ENCODE measurements at places on chromosomes 12 and 14.

GRCh38 chr12:132108211-132108832 lies 35.8 kb downstream of the DDX51 start:
- no peak for DNase-seq

DNA sequence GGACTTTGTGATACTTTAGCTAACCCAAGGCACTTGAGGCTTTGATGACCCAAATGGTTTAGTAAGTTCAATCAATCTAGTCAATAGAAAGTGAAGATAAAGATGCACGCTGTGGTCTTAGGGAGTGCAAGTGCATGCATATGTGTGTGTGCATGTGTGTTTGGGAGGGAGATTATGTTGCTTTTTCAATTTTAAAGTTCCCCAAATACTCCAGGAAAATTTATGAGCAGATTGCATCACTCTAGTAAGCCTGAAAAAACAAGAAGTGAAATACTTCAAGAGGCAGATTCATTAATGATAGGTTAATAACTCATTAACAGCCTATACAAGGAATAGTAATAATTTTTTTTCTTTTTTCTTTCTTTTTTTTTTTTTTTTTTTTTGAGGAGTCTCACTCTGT lies 12.4 kb upstream of the SIX1 start:
- no peak for DNase-seq

- DNase-seq = no peak
Measured at GRCh38 chr12:31736472-31736871, 7.7 kb upstream of the AMN1 start.

GRCh38 chr12:113298861-113299545 lies 35.9 kb downstream of the SLC8B1 start:
- DNase-seq = no peak

DNA sequence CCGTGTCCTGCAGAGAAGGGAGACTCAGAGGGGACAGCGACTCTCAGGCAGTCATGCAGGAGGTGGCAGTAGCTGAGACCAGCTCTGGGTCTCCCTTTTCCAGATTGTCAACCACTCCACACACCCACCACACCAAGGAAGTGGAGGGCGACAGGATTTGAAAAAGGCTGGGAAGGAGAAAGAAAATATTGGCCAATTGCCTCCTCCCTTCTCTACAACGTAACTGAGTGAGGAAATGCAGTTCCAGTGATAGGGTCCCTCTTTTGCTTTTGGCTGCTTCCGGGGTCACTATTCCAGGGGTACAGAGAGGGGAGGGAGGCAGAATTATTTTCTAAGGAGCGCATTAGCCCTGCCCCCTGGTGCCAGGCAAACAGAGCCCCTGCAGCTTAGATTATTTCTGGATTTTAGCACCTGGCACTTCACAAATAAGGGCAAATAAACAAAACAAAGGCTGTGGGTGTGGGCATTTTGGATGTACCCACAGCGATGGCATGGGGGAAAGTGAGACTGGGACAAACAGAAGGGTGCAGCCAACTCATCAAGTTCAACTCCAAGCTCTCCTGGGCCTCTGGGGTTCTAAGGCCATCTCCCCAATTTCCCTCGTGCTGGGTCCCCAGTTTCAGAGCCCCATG lies 20.4 kb downstream of the ASB2 start:
- DNase-seq = no peak

DNA sequence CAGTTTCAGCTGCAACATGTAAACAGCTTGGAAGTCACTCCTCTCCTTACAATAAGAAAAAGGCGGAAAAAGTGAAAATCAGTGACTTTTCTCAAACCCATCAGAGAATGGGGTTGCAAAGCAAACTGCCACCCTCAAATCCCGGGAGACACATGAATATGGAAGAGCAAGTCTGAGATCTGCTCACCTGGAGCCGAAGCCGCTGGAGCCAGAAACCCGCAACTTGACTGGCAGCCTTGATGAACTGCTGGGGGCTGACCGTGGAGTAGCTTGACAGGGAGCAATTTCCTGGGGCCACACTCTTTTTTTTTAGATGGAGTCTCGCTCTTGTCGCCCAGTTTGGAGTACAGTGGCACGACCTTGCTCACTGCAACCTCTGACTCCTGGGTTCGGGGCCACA lies 208.2 kb downstream of the KIF26A start:
- no peak for DNase-seq

DNA sequence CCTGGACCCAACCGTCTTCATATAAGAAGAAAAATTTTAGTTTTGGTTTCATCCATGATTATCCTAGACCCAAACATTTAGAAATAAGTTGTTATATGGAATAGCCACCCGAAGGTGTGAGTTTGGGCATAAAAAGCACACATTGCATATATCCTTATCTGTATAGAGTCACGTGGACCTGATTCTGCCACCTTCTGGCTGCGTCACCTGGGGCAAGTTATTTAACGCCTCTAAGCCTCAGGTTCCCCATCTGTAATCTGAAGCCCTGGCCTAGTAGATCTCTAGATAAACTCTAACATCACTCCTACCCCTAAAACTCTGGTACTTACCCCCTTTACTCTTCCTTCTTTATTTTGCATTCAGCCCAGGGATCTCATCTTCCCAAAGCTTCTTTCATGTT lies 14.3 kb upstream of the KRT5 start:
- DNase-seq = no peak

DNA sequence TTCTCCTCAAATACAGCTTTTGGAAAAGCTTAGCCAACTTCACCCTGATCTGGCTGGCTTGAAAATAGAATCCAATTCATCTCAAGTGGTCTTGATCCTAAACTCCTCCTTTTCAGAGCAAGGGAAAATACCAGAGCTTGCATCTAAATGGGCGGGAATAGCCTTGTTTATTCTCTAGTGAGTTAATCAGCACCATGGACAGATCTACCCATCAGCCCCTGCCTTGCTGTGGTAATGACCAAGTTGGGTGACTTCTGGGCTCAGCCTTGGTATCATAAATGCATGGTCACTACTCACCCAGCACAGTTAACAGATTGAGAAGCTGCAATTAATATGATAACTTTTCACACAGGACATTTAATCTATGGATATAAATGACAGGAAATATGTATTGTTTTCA lies 196.6 kb downstream of the GLT1D1 start:
- DNase-seq = no peak

- DNase-seq = no peak
Measured at GRCh38 chr14:101948666-101949216, 15.6 kb upstream of the DYNC1H1 start.

DNA sequence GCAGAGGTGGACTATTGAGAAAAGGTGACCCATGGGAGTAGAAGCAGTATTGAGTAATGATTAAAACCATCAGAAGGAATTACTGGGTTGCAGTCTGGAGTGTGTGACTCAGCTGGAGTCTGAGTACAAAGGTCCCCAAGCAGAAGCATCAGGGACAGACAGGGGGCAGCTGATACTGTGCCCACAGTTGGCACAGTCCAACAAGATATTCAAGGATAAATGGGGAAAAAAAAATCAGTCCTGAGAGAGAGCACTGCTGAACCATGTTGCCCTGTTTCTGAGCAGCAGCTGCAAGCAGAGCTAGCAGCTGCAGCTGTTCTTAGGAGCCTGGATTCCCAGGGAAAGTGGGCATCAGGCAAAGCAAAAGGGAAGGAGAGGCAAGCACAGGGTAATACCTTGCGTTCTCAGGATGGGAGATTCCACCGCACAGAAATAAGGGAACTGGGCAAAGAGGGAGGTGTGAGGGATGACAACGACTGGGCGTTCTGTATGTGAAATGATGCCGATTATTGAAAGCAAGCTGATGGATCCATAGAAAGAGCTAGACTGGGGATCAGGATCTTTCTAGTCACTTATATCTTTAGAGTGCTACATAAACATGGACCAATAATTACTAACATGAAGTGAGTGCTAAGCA lies 17.7 kb downstream of the NEUROD4 start:
- no peak for DNase-seq

DNA sequence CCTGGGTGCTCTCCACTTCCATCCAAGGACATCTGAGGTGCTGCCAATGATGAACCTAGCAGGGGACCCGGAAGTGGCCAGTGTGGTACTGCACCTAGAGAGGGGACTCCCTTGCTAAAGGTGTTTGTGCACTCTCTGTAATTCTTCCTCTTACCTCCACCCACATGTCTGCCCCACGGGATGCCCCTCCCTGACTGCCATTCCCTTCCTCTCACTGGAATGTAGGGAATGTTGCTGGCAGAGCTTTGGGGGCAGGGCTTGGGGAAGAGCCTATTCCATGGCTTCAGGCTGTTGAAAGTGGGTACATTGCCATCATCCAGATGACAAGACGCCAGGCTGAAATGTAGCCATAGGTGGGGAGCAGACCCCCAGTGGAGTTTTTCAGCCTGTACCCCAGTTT lies 153.2 kb downstream of the SMOC1 start:
- no peak for DNase-seq

DNA sequence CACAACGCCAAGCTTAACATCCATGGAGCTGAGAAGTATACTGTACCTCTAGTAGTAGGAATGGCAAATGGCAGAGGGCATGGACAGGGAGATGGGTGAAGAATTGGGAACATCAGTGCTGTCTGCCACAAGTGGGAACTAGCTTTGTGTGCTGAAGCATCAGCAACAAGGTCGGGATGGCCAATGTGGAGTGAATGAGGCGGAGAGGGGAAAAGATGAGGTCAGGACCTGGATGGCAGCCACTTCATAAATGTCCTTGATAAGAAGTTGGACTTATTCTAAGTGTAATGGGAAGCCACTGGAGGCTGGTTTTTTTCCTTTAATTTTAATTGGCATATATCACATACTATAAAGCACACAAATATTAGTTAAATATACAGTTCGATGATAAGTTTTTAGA lies 21.9 kb upstream of the CLMN start:
- DNase-seq = no peak

- DNase-seq = no peak
Measured at GRCh38 chr12:87272851-87273250, 756.4 kb downstream of the C12orf50 start.

DNA sequence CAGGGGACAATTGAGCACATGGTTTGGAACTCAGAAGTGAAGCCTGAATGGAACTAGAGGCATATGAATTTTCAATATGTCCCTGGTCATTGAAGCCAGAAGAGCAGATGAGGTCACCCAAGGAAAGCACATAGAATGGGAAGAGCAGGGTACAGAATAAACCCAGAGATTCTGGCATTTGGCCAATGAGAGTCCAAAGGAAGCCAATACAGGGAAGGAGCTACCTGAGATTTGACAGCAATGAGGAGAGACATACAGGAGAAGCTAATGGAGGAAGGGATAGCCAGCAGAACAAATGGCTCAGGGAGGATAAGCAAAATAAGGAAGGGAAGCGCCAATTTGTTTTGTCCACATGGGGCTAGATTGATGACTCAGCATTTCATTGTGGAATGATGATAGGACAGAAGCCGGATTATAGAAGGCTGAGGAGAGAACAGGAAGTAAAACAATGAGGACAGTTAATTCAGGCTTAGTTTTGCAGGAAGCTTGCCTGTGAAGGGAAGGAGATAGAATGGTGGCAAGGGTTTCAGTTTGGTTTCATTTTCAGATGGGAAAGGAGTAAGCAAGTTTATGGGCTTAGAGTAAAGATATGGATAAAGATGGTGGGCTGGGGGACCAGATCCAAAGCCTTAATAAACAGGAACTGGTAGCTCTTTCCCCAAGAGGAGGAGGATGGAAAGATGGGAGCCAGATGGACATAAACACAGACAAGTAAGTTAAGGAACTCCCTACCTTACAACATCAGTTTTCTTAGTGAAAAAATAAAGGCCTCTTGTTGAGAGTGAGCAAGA lies 3.2 kb upstream of the SPTSSA start:
- no peak for DNase-seq

Measured in stimulated activated CD4-positive, alpha-beta T cell treated with anti-CD3 and anti-CD28 coated beads, TNF-alpha, amount 100 ng/mL, for 48 hours (primary cell).